ENCODE measurements at places on chromosomes 12 and 14.

DNA sequence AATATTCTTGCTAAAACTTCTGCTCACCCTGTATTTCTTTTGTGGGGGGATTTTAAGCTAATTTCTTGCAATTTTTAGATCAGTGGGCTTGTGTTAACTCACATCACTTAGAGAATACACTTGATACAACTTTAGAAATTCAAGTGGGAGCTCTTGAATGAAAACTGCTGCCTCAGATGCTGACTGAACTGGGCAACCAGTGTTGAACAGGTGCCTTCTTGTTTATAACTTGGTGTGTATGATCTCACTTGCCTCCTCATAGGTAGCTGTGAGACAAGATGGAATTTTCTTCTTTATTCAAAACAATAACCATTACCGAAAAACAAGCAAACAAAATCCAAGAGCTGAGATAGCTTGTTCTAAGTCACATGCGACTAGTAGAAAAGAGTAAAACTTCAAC lies 63.5 kb downstream of the FGD4 start:
- no peak for DNase-seq

DNA sequence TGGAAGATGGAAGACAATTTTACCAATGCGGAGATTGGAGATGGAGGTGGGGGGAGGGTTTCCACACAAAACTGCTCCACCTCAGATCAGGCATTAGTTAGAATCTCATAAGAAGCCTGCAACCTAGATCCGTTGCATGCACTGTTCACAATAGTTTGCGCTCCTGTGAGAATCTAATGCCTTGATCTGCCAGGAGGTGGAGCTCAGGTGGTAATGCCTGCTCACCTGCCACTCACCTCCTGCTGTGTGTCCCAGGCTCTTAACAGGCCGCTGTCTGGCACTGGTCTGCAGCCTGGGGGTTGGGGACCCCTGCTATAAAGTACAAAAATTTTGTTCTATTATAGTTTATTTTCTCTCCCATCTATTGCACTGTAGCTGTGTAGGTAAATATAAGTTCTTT lies 84.9 kb upstream of the FOXG1 start:
- no peak for DNase-seq

- no peak for DNase-seq
These were observed 860.4 kb upstream of the FBXO33 start for GRCh38 chr14:40292664-40293063.

DNA sequence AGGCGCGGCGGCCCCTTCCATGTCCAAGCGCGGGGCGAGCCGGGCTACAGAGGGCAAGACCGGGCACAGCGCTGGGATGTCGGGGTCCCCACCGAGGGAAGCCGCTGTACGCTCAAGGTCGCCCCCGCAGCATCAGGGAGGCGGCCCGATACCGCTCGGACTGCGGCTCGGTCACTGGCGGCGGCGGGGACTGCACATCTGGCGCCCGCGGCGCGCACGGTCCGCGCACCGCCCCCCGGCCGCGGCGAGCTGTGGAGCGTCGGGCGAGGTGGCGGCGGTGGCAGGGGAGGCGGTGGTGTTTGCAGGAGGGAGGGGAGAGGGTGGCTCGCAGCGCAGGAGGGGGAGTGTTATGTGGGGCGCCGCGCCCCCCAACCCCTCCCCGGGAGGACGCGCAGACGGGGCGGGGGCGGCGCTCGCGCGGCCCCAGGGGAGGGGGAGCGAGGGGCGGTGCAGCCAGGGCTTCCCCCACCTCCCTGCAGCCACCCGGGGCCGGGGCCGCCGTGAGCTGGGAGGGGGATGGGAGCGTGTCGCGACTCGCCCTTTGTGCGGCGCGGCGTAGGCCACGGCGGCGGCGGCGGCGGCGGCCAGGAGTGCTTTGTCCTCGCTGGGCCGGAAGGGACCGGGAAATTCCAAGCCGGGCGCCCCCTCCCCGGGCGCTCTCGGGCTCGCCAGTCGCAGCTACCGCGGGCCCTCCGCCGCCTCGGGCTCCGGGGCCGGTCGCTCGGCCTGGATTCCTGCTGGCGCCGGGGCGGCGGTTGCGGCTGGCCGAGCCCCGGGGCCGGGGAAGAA lies at the start of gene NUAK1:
Gene NUAK1, minus strand, starts transcription at position 322 of the 789 bp plus-strand sequence. Its CDS starts 301 bp downstream, at position 21.
- peak; percentile 2 for DNase-seq

DNA sequence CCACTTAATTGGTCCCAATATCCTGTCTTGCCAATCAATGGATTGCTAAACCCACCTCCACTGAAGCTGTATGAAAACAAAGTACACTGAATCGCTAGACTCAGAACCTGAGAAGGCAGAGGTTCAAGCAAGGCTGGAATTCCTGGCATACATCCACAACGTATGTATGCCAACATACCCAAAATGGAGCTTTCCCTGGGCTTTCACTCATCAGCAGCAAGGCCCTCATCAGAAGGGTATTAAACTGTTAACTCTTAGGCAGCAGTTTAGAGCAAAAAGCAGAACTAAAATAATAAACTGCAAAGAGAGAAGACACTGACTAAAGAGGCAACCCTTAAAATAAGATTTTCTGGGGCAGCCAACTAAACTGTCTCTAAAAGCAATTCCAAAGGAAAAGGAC lies 13.6 kb downstream of the MED13L start:
- no peak for DNase-seq

GRCh38 chr14:66152747-66153146 lies 333.4 kb upstream of the CCDC196 start:
- no peak for DNase-seq

DNA sequence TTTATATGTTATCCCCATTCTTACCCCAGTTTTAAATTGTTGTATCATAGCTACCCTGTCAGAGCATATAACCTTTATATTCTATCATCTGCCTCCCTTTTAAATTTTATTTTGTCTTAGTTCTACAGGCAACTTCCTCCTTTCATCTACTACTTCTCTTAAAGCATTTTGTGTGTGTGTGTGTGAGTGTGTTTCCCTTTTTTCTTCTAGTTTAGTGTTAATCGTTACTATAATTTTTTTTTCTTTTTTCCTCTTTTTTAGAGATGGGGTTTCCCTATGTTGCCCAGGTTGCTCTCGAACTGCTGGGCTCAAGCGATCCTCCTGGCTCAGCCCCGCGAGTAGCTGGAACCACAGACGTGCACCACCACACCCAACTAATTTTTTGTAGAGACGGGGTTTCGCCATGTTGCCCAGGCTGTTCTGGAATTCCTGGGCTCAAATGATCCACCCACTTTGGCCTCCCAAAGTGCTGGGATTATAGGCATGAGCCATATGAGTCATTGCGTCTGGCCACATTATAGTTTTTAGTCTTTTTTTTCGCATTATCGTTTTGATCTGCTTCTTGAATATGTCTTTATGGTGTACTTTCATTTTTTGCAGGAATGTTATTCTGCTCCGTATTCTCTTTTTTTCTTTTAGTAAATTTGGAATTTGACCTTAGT lies 33.1 kb upstream of the FBXO34 start:
- no peak for DNase-seq

- no peak for DNase-seq
These were observed 15.1 kb downstream of the ADIPOR2 start for GRCh38 chr12:1705774-1706631.

GRCh38 chr12:26801486-26801885 lies 31.5 kb downstream of the ITPR2 start:
- DNase-seq = no peak

GRCh38 chr14:100589760-100590469 lies 2.7 kb upstream of the BEGAIN start:
- no peak for DNase-seq

DNA sequence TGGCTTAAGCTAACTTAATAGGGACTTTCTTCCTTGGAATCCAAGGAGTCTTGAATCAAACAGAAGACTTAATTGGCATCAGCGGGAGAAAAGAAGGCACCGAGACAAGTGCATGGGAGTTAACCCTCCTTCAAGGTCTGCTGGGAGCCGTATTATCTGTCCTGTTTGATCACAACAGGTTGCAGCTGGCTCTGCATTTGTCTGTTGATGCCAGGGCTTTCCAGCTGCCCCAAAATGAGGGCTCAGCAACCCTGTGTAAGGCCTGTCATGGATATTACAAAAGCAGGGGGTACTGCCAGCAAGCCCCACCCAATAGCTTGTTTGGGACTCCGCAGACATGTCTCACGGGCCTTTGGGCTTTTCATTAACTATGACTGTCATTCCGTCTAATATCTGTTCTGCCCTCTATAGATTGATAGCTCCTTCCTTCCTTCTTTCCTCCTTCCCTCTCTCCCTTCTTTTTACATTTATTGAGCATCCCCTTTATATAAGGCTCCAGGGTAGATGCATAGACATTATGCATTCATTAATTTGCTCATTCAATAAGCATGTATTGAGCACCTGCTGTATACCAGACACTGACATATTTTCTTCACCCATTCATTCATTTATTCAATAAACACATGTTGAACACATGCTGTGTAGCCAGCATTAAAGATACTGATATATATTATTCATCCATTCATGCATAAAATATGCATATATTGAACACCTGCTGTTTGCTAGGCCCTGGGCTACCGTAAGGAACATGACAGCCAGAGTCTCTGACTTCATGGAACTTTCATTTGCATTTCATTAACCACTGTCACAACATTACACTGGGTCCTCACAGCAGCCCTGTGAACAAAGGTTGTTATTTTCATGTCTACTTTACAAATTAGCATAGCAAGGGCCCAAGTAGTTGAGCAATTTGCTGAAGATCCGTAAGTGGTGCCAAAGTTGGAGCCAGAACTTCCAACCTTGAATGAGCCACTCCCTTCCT lies 56.2 kb downstream of the SVOP start:
- DNase-seq = no peak

GRCh38 chr14:98018628-98019027 lies 1221.4 kb downstream of the VRK1 start:
- no peak for DNase-seq

DNA sequence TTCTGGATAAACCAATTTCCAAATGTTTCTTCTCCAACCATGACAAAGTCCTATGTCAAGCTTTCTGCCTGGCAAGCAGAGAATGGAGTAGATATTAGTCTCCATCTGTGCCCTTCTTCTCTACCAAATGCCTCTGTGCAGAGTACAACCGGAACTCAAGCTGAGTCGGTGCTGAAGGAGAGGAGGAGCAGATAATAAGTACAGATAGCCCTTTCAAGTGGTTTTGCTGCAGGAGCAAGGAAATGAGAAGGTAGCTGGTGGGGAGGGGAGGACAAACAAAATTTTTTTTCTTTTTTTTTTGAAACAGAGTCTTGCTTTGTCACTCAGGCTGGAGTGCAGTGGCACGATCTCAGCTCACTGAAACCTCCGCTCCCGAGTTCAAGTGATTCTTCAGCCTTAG lies 14.2 kb upstream of the HELB start:
- no peak for DNase-seq

DNA sequence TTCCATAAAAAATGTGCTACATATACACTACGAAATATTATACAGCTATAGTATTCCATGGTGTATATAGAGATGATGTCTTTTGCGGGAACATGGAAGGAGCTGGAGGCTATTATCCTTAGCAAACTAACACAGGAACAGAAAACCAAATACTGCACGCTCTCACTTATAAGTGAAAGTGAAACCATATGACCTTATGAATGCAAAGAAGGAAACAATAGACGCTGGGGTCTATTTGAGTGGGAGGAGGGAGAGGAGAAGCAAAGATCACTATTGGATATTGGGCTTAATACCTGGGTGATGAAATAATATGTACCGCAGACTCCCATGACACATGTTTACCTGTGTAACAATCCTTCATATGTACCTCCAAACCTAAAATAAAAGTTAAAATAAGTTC lies 142.8 kb downstream of the LRFN5 start:
- no peak for DNase-seq

DNA sequence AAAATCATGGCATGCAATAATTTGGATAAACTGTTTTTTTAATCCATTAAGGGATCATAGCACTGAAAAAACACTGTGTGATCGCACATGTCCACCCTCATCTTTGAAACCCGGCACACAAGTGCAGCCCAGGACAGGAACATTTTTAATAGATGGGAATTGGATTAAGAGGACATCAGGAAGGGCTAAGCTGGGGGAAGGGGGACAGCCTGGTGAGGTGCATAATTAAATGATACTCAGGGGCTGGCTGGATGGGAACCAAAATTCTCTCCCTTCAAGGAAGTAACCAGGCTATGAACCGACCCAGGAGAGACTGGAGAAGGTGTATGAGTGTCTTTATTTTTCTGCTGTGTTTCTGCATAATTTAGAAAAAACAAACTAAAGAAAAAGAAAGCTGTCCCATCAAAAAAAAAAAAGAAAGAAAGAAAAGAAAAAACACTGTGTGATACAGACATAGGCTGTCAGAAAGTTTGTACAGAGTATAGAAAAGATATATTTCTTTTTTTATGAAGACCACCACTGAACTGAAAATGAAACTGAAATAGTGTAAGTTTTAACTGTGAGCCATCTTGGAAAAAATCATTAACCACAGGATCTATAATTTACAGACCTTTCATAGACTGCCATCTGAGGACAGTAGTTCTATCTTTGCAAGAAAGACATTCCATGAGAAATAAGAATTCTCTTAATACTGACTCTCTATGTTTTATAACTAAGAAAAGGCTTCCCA lies 75.1 kb upstream of the SLC38A4 start:
- DNase-seq = no peak

DNA sequence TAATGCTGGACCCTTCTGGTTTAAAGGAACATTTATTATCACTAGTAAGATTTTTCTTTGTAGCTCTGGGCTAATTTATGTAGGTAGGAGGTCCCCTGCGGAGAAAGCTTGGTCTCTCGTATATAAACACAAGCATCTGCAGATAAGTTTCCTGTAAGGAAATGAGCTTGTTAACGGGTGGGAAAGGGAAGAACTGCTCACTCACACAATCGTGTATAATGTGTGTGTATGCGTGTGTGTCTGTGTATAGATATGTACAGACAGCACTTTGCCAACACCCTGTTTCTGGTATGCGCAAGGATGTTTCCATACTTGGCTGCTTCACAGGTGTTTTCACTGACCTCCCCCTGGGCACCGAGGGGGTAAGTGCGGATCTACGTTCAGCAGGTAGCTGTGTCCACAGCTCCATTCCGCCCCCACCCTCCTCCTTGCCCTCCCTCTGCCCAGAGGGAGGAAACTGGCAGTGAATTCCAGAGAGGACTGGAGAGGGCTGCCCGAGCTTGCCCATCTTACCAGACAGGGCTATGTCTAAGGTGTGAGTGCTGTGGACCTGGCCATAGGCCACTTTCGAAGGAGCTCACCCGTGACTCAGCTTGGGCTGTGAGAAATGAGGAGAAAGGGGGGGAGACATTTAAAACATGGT lies 65.2 kb downstream of the NINJ2 start:
- no peak for DNase-seq

DNA sequence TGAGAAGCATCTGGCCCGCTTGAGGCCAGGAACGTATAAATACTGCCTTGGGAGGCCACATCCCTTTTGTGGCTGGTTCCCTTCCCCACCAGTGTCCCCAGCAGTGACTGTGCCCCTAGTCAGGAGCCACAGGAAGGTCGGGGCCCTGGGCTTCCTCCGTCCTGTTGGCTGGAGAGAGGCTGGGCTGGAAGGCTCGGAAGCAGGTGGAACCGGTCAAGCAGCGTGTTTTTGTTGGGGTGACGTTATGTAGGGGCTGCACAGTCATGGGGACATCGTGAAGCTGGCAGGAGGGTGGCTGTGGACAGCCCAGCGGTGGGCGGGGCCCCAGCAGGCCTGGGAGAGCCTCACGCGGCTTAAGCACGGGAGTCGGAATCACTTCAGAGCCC lies 10.1 kb downstream of the XRCC3 start:
- DNase-seq = no peak

Measured in stimulated activated CD4-positive, alpha-beta T cell treated with anti-CD3 and anti-CD28 coated beads, Interleukin-15, amount 100 ng/mL, for 1 hour (primary cell).